ENCODE measurements at places on chromosomes 11 and 22.

GRCh38 chr22:18005201-18005926 is 19.0 kb downstream of the MICAL3 start:
- no peak for DNase-seq

DNA sequence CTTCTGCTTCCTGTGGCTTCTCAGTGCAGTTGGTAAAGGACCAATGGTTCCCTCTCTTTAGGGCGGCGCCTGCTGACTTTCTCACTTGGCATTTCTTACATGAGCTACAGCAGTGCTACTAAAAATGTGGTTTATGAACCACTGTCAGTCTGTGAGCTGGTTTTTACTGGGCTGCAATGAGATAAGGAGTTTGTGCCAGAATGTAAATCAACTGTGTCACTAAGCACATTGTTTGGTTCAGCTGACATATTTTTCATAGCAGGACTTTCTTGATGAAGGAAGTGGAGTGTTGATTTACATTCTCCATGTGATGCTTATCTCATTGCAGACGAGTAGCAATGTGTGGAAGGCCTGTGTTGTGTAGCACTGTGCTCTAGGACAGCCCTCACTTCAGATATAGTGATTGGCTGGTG is 463.3 kb downstream of the SOX6 start:
- DNase-seq: no peak

- DNase-seq: no peak
Measured at GRCh38 chr11:36777311-36777710, 179.3 kb upstream of the RAG2 start.

GRCh38 chr22:31647523-31648320 is 14.3 kb downstream of the PISD start:
- DNase-seq: no peak

Data from NCI-H1930 (cell line).